ENCODE measurements at places on chromosomes 2 and 18. TPM values are rescaled to one million over a fixed set of nuclear protein-coding genes. Genes with fewer than 3 reads are reported as not detected.

Gene MSTN
- polyA plus RNA-seq, result 0.11 TPM

Gene ZC3H15
- polyA plus RNA-seq, result 47.3 TPM

Gene NCKAP5
- 0.32 TPM for polyA plus RNA-seq

Gene ADAM23
- 2.4 TPM for polyA plus RNA-seq

Gene CMPK2
- 3.6 TPM for polyA plus RNA-seq

Gene CASP10
- polyA plus RNA-seq, result 3.4 TPM

Gene BIN1
- polyA plus RNA-seq, result 149 TPM

Gene ASB18
- not detected for polyA plus RNA-seq

Gene PLGLB2
- 1.2 TPM for polyA plus RNA-seq

Gene CHRND
- polyA plus RNA-seq, result not detected
